Activated CD4-positive, alpha-beta T cell treated with anti-CD3 and anti-CD28 coated beads, Interleukin-2, amount 50 U/mL, for 4 hours (primary cell): ENCODE measurements at places on chromosomes 4 and X.

- no peak for DNase-seq
These were observed 20.5 kb downstream of the SEPTIN6 start for GRCh38 chrX:119672426-119672825.

DNA sequence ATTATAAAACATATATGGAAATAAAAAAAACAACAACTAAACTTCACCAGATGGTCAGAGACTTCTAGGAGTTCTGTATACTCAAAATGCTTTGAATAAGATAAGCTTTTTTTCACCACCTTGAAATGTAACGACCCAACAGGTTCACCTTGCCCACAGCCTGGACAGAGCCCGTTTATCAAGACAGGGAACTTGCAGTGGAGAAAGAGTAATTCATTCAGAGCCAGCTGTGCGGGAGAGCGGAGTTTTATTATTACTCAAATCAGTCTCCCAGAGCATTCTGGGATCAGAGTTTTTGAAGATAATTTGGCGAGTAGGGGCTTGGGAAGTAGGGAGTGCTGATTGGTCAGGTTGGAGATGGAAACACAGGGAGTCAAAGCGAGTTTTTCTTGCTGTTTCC is 38.5 kb downstream of the AGA start:
- no peak for DNase-seq

GRCh38 chrX:43661521-43662240 is 5.6 kb downstream of the MAOA start:
- DNase-seq = no peak

DNA sequence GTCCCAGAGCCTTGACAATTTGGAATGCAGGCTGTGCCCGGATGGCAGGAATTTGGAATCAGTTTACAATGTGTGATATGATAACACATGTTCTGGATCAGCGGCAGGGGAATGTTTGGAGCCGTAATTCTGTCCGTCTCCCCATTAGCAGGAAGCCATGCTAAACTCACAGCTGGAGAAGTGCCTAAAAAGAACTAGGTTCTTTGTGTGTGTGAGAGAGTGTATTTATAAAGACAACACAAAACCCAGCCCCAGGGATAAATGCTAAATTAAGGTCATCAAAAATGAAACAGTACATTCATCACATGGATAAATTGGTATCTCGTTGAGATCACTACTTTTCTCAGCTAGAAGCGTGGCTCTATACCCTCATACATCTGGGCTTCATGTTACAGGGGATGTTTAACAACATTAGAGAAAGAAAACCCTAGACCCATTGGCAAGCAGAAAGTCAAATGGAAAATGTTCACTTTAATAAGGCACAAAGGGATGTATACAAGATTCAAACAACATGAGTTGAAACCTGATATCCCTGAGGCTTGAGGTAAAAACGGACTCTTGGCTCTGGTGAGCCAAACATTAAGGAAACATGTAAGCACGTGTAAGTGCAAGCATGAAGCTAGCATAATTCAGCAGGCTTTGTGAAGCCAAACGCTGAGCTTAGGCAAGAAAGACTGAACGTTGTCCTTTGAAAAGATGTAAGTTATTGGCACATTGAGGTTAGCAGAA is 18.0 kb upstream of the TMEM131L start:
- no peak for DNase-seq

GRCh38 chr4:67684839-67685531 is 16.0 kb downstream of the UBA6 start:
- no peak for DNase-seq

DNA sequence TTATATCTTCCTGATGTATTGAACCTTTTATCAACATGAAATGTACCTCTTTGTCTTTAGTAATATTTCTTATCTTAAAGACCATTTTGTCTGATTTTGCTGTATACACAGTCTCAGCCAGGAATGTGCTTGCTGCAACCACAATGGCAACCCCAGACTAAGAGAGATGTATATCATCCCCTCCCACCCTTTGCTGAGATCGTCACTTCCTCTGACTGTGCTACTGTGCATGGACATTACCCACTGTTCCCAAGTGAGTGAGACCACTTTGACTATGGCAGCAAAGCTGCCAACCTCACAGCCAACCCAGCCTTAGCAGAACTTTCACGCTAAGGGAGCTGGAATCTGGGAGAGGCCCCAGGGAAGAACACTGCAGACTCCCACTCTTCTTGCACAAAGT is 46.0 kb downstream of the EIF2S3 start:
- no peak for DNase-seq

GRCh38 chrX:127259742-127260141 is 440.2 kb downstream of the PRR32 start:
- no peak for DNase-seq

DNA sequence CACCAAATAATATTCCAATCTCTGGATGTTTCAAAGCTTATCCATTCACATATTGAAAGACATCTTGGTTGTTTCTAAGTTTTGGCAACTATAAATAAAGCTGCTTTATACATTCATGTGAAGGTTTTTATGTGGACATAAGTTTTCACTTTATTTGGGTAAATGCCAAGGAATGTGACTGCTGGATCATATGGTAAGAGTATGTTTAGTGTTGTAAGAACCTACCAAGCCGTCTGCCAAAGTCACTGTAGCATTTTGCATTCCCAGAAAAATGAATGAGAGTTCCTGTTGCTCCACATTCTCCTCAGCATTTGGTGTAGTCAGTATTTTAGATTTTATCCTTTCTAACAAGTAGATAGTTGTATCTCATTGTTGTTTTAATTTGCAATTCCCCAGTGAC is 1047.7 kb downstream of the C4orf33 start:
- DNase-seq = no peak

- DNase-seq = no peak
These were observed 123.5 kb downstream of the IL15 start for GRCh38 chr4:141759796-141760425.

GRCh38 chrX:129310000-129310399 is 213.3 kb downstream of the SMARCA1 start:
- no peak for DNase-seq

DNA sequence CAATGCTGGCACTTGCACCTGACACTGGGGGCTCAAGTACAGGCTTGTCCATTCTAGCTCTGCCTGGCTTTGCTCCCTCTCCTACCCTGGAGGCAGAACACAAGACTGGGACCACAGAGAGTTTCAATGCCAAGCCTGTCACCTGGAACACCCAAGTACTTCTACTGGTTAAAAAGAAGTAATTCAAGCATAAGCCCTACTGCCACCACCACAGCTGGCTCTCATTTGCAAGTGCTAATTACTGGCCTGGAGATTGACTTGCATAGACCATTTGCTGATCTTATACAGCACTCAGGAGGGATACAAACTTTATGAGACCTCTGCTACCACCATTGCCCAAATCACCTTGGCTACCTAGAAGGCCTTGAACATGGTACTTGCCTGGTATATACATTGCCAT is 1550.9 kb downstream of the C4orf33 start:
- DNase-seq = no peak

GRCh38 chrX:24125028-24125612 is 24.4 kb upstream of the ZFX start:
- DNase-seq = no peak

DNA sequence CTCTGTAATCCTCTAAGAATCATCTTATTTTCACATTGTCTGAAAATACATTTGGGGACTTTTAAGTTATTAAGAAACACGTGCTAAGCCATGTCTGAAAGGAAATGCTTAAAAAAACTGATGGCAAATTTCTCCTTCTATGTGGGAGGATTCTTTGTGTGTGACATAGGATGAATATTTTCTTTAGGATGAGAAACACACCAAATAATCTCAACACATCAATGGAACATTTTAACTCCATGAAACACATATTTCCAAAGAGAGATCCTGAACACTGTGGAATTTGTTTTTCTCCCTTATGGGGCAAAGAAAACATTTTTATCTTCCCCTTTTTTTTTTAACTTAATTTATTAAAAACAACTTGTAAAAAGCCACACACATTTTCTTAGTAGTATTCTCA is 153.8 kb upstream of the ANKRD50 start:
- DNase-seq = no peak

DNA sequence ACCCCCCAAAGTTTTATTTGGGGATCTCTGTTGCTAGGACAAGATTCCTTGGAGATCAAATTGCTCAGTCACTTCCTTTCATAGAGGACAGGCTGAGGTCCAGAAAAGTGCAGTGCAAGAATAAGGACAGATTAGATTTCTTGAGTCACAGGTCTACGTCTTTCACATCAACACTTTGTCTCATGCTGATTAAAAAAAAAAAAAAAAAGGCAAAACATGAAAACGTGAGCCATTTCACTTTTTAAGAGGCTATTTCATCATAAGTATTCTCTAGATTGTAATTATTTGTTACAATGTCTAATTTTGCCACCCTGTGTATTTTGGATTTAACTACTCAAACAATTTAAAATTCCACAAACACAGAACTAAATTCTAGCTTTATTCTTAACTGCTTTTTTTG is 647.0 kb downstream of the TRAM1L1 start:
- no peak for DNase-seq

DNA sequence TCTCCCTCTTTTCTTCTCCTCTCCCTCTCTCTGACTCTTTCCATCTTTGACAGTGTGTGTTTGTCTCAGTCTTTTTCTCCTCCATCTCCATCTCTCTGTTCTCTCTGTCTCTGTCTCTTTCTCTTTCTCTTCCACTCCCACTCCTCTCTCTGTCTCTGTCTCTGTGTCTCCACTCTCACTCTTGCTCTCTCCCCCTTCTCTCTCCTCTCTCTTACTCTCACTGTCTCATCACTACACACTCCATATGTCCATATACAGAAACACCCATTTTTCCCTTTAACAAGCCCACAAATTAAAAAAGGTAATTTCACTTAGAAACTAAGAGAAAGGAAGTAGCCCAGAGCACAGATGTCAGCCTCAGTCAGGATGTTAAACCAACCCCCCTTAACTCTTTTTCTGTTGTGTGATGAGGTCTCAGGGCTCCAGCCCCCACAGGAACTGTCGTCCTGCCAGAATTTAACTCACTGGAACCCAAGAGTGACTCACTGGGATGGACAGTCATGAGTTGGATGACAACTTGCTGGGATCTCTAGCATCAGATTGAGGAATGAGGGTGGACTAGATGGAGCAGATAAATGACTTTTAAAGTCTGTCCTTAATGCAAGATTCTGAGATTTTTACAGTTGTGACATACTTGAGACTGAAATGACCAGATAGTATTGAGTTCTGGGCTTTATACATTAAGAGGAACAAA is 27.5 kb downstream of the OTUD6A start:
- DNase-seq = no peak

DNA sequence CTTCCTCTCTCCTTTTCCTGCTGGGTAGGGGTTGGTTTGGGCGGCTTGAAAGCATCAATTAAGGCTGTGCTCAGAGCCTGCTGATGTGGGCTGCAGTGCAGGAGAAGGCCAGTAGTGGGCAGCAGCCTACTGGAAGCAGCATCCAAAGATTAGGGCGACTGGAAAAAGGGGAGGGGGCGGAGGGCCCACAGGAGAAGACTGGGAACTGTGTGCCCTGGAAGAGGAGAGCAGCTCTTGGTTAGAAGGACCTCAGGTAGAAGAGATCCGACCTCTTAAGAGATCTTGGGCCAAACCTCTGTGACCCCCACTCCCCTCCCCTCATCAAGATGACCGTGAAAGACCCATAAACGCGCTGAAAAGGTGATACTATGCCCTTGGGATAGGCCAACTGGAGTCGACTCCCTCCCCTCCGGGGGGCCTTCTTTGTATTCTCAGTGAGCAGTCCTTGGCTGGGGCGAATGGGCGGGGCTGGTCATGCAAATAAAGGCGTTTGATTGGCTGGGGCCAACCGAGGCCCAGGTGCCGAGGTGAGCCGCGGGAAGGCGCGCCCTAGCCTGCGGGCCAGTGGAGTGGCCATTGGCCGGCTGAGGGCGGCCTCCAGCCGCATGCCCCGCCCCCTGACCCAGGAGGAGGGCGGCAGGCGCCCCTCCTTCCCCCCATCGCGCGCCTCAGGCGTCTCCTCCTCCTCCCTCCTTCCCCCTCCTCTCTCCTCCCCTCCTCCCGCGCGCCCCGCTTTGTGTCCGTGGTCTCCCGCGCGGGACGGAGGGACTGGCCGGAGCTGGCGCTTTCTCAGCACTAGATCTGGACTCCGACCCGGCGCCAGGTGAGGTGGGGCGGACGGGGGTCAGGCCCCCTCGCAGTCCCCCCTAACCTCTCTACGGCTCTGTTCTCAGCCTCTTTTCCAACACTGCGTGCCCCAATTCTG is 10.1 kb downstream of the DLG3 start:
- peak; percentile 53 for DNase-seq

DNA sequence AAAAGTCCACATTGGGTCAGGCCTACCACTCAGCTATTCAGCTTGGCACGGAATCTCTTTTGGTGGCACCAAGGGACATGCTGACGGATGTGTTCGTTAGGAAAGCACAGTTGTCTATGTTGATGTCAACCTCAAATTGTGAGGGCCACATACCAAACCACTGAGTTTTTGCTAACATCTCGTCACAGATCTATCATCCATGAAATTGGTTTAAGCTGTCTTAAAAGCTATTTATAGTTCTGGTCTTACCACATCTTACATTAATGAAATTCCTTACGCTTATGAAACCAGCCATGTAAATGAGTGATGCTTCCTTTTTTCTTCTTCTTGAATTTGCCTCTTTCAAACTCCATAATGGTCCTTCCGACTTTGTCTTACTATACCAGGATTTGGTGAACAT is 101.5 kb downstream of the MGST2 start:
- no peak for DNase-seq

DNA sequence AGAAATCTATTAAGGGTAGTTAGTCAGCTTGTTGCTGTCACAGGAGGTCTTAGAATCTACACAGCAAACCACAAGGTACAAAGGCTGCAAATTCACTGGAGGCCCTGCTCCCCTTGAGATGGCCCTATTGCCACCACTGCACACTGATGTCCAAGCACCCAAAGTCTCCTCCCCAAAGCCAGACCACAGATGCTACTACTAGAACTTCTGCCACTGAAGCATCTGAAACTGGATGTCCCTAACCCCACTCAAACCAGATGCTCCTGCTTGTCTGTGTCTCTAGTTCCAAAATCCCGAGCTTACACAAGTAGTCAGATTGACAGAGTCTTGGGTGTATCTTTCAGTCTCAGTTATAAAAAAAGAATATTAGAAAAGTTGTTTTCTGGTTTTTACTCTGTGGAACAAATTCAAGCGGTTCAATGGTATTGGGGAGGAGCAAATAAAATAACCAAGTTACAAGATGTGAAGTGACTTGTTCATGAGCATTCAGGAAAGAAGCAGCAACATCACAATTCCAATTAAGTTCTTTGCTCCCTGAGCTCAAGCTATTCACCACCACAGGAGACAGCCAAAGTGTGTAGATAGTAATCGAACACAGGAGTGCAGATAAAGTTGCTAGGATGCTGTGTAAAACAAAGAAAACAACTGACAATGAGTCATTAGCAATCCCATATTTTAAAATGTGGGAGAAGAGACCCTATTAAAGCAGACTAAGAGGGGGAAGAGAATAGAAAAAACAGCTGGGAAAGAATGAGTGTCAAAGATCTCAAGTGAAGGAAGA is 352.3 kb downstream of the PDGFC start:
- no peak for DNase-seq

- DNase-seq = no peak
These were observed 27.7 kb upstream of the GLRB start for GRCh38 chr4:157048248-157048647.

DNA sequence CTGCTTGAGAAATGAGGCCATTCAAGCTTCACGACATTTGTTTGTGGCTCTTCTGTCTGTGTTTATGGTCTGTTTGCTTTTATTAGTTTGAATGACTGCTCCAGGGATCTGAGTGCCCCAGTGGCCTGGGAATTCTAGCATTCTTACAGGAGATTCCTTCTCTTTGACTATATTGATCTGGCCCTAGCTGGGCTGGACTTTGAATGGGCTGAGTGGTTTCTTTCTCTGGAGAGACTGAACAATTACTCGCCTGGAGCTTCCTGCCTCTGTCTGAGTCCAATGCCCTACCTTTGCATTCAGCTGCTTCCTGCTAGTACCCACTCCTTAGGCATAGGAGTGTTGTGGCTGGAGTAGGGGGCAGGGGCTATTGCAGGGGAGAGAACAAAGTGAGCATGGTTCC is 51.2 kb upstream of the EDA start:
- no peak for DNase-seq
